ENCODE measurements at places on chromosomes 4 and X.
A peak's percentile ranks its signal among the peaks of the same experiment; 100 is the strongest.

- no peak for DNase-seq
Observed at GRCh38 chr4:163681208-163681821, 186.8 kb downstream of the TMA16 start.

DNA sequence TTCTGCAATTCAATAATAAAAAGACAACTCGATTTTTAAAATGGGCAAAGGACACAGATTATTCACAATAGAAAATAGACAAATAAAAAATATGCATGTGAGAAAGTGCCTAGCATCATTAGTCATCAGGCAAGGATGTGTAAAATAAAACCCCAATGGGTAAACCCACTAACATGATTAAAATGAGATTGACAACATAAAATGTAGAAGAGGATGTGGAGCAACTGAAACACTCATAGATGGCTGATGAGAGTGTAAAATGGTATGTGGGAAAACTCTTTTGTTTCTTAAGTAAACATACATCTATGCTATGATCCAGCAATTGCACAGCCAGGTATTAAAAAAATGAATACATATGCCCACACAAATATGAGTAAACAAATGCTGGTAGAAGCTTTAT lies 177.6 kb downstream of the IQCM start:
- no peak for DNase-seq

DNA sequence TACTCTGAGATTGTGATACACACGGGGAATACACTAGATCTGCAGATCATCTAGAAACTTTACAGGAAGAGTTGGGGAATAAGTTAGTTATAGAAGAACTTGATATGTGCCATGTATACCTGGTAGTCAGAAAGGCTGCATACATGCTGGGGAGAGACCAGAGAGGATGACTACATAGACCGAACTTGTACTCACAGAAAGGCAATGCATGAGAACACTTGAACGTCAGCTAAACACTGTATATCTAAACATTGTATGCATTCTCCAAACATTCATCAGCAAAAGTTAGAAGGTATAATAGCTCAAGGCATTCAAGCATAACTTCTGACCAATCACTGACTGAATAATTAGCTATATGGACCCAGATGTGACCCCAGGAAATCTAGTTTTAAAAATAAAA lies 78.0 kb upstream of the PDHA2 start:
- DNase-seq = no peak

- no peak for DNase-seq
Observed at GRCh38 chr4:125727931-125728330, 413.2 kb downstream of the FAT4 start.

- no peak for DNase-seq
Observed at GRCh38 chrX:48937054-48937907, 18.5 kb upstream of the PIM2 start.

GRCh38 chrX:38880296-38880854 lies 79.1 kb downstream of the MID1IP1 start:
- peak; percentile 7 for DNase-seq

DNA sequence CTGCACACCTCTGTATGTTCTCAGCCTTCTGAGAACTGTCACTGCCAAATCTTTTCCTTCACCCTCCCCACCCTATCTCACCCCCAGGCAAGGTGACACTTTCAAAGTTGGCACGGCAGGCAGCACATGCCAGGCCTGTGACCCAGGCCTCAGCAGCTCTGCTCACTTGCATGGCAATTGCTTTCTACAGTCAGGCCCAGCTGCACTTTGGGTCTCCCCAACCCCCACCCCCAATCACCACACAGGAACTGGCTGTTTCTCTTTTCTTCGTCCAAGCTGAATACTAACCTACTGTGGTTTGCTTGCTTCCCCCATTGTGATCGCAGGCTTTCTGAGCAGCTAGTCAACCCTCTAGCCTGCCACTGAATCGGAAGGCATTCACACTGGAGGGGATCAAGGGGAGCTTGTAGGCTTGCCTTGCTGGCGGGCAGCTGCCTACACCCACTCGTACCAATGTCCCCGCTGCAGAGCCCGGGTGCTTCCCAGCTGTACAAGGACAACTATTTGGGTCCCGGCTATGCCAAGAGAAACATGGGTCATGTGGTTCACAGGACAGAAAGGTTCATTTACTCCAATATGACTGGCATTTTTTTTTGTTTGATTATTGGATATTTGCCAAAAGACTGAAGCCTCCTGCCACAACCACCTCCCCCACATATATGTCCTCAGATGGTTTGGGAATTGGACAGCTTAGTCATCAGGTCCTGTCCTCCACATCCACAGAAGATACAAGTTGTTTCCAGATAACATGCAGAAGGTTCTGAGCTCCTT lies 28.1 kb downstream of the SLC25A43 start:
- peak; percentile 26 for DNase-seq

- DNase-seq = no peak
Observed at GRCh38 chrX:9805956-9806355, 19.7 kb downstream of the SHROOM2 start.

GRCh38 chr4:165464813-165465381 lies 86.1 kb downstream of the CPE start:
- DNase-seq = peak; percentile 48

DNA sequence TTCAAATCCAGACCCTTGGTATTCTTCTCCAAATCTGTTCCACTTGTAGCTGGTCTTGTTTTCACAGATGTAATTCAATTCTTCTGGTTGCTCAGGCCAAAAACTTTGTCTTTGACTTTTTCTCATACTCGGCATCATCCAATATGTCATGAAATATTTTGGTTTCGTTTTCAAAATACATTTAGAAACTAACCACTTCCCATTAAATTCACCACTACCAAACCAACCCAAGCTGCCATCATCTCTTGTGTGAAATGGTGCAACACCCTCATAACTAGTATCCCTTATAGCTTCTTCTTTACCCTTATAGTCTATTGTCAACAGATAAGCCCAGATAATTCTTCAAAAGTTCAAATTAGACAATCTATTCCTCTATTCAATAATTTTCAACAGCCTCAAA lies 192.1 kb downstream of the PRR32 start:
- DNase-seq = no peak

- DNase-seq = no peak
Observed at GRCh38 chrX:56728321-56728720, 722 bp upstream of the NBDY start.

- DNase-seq = peak; percentile 21
Observed at GRCh38 chr4:73341454-73341853, 62.6 kb upstream of the ALB start.

DNA sequence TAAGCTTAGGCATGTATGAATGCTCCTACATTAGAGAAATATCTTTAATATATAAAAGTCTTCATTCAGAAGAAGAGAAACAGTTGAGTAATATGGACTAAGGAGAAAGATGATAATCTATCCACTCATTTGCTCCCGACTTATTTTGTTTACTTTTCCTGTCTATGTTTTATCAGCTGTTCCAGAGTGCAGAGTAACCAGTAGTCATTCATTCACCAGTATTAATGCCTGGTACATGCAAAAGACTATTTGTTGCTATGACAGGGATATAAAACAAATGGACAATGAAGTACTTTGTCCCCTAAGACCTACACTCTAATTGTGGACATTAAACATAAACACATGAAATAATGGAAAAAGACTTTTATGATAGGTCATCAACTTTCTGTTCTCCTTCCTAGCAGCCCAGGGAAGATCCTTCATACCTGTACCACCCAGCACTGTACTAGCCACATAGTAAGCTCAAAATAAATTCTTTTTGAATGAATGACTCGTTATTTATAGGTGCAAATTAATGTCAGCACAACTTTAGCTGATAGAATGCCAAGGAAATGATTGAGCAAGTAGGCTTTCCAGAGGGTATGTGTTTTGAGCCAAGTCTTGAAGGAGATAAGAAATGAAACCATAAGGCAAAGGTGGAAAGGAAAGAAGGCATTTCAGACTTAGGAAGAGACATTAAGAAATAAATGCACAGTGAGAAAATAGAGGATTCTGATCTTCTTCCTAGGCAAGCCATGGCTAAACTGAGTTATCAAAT lies 45.0 kb upstream of the IL13RA1 start:
- no peak for DNase-seq

GRCh38 chr4:7828011-7828720 lies 111.5 kb downstream of the AFAP1 start:
- peak; percentile 79 for DNase-seq

DNA sequence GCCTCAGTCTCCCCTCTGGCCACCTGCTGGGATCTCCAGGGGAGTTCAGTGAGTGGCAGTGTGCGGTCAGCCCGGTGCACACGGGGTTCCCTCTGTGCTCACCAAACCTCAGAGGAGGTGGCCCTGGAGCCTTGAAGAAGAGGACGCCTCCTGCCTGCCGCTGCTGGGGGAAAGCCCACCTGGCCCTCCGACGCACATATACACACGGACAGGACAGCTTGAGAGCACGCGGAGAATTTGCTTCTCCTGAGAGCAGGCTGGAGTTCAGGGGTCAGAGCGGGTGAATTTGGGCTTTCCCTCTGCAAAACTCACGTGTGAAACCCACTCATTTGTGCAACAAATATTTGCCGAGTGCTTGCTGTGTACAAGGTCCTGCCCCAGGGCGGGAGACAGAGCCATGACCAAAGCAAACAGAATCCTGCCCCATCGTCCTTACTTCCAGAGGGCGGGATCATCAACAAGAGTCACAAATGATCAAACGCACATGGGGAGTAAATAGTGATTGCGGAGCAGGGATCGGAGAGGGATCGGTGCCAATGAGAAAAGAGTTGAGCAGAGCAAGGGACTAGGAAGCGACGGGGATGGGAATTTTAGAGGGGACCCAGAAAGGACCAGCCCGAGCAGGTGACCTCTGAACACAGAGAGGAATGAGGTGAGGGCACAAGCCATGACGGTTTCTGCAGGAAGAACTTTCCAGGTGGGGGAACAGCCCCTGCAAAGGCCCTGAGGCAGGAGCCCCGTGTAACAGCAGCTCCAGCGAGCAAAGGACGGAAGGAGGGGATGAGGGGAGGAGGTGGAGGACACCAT lies 17.6 kb downstream of the BLOC1S4 start:
- no peak for DNase-seq

DNA sequence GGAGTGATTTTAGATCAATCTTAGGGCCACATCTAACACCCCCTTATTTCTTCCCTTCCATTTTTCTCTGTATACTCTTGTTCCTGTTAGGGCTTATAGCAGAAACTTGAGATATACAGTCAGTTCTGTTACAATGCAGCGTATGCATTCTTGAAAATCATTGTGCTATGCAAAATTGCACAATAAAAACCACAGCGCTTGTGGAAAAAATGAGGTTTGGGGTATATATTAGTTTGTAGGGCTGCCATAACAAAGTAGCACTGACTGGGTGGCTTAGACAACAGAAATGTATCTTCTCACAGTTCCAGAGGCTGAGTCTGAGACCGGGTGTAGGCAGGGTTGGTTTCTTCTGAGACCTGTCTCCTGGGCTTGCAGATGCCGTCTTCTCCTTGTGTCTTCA lies 59.0 kb downstream of the WWC2 start:
- no peak for DNase-seq

GRCh38 chr4:129094347-129094746 lies 1.0 kb upstream of the SCLT1 start:
- DNase-seq = no peak

GRCh38 chr4:168618577-168619265 lies 121.9 kb downstream of the PALLD start:
- DNase-seq = peak; percentile 19

- DNase-seq = no peak
Observed at GRCh38 chr4:40232610-40233009, 35.8 kb downstream of the RHOH start.

DNA sequence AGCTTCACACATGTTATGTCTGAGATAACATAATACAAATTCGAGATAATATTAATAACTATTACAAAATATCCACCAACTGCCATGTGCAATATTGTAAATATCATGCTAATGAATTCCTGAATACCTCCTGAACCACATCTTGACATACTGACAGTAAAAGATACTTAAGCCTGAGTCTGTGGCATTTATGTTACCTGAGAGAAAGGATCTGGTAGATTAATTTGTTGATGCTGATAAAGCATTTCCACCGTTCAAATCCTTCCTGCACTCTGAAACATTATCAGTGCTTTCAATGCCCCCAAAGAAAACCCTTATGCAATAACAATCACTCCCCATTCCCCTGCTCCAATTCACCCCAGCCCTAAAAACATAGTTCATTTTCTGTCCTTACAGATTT lies 38.8 kb upstream of the ADGRA3 start:
- no peak for DNase-seq

- DNase-seq = no peak
Observed at GRCh38 chr4:7978489-7978888, 38.8 kb upstream of the AFAP1 start.

DNA sequence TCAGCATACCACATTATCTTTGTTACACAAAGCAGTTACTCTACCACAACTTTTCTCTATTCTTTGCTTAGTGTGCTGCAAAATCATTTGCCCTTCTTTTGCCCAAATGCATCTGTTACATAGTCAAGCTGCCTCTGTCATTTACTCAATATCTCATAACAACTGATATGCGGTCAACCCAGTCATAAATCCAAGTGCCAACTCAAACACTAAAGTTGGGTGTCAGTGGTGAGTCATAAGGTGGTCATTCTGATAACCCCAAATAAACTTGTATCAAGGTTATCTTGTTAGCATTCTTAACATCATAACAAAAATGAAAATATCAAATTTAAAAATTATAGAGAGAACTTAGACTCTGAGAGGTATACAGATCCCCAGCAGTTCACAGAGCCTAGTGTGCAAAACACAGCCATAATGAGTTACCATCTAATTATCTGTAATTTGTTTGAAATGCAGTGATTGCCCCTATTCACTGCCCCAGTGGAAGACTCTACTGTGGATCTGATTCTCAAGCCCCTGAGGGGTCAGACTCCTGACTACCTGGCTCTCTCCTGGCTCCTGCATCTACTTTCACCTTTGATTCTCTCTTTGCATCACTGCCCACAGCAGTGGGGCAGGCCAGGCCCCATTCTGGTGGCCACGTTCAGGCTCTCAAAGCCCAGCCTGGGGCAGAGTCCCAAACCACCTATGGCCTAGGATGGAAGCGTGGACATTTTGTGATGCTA lies 29.2 kb downstream of the TBC1D9 start:
- no peak for DNase-seq

DNA sequence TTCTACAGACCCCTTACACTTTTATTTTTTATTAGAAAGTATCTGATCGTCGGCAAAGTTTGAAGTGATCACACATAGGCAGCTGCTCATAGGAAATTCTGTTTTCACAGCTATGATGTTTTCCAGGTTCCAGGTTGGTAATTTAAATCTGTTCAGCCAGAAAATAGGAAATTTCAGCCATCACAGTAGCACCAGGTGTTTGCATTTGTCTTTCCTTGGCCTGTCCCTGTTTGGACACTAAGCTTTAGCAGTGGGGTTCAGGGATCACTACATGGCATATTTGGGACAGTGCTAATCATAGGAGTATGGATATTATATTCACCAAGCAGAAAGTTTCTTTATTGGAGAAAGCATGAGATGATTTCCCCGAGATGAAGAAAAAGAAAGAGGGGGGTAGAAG lies 92.9 kb downstream of the ANK2 start:
- DNase-seq = no peak

DNA sequence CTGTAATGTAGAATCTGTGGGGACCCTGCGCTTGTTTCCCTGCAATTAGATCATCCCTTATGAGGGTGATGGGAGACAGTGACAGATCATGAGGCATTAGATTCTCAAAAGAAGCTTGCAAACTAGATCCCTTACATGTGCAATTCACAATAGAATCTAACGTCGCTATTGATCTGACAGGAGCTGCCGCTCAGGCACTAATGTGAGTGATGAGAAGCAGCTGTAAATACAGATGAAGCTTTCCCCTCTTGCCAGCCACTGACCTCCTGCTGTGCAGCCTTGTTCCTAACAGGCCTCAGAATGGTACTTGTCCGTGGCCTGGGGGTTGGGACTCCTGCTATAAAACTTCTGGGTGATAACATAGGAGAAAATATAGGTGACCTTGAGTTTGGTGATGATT lies 1076.8 kb downstream of the PDHA2 start:
- no peak for DNase-seq

GRCh38 chrX:13652287-13652793 lies 601 bp upstream of the TCEANC start:
- peak; percentile 61 for DNase-seq
